CD4-positive, CD25-positive, alpha-beta regulatory T cell (primary cell): ENCODE measurements at places on chromosomes 11 and 22.

DNA sequence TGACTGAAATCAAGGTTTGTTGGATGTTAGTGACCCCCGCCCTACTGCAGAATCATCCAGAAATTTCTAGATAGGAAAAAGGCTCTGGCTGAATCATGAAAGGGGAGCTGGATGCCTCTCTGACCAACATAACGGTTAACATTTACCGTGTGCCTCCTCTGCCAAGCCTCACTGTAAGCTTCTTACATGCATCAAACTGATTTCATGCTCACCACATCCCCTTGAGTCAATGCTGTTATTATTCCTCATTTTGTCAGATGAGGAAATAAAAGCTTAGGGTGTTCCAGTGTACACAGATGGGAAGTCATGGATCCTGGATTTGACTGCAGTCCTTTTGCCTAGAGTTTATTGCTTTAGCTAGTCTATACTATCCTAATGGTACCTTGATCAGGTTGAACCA is 5.9 kb upstream of the HMOX1 start:
- DNase-seq, result no peak

DNA sequence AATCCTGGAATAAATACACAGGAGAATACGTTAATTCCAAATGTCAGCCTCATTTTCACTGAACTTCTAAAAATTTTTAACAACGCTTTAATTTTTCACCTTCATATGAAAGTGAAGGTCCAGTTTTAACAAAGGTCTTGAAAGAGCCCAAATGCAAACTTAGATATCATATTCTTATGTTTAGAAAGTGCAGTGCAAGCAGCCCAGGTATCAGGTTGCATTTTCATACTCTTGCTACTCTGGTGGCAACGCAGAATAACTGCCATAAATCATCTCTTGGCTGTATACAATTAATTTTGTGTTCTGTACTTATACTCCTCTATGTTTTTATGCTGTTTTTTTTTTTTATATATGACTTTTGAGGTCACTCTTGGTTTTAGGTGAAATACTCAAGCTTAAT is 496.7 kb upstream of the ARHGAP42 start:
- no peak for DNase-seq

GRCh38 chr11:78981153-78981552 is 406.5 kb upstream of the NARS2 start:
- no peak for DNase-seq

- no peak for DNase-seq
These were observed 280.7 kb downstream of the TTC28 start for GRCh38 chr22:28398981-28399380.

DNA sequence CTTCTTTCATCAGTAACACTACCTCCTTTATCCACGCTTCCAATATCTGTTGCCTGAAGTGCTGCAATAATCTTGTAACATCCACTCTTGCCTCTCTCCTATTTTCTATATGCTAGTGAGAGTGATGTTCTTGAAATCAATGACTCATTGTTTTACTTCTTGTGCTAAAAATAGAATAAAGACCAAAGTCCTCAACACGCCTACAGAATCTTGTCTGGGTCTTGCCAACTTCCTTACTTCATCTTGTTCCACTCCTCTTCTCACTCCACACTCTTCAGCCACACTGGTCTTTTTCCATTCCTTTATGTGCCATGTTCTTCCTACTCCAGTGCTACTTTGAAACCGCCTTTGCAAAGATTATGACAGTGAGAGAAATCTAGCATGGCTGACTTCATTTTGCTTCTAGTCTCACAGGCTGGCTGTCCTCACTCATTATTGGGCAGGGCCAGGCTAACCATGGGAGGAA is 136.4 kb downstream of the CCDC81 start:
- no peak for DNase-seq

- DNase-seq, result no peak
These were observed 226.2 kb downstream of the TMEM135 start for GRCh38 chr11:87263979-87264378.
